ENCODE measurements at places on chromosomes 2 and 18. TPM values are rescaled to one million over a fixed set of nuclear protein-coding genes. Genes with fewer than 3 reads are reported as not detected.

The PLCL1 gene
- 4.4 TPM for total RNA-seq

The PARD3B gene
- 13.5 TPM for total RNA-seq

The CNDP1 gene
- not detected for total RNA-seq

The YES1 gene
- 255 TPM for total RNA-seq

The AQP12A gene
- not detected for total RNA-seq

The TEX44 gene
- not detected for total RNA-seq

The IL36RN gene
- total RNA-seq, result not detected

The LRRTM4 gene
- total RNA-seq, result not detected

The GPR55 gene
- not detected for total RNA-seq

The KIF1A gene
- total RNA-seq, result 0.07 TPM

The GAL3ST2 gene
- not detected for total RNA-seq

The GPR75 gene
- 1.8 TPM for total RNA-seq

The CCDC148 gene
- total RNA-seq, result not detected

The ARHGAP15 gene
- total RNA-seq, result not detected

The ALPP gene
- total RNA-seq, result not detected

The TLX2 gene
- not detected for total RNA-seq

The IL1R2 gene
- 0.13 TPM for total RNA-seq

The ZNF236 gene
- total RNA-seq, result 5.5 TPM

The WIPF1 gene
- total RNA-seq, result 4.8 TPM

The POTEI gene
- 0.07 TPM for total RNA-seq

The ZNF396 gene
- total RNA-seq, result 0.53 TPM

The DTNA gene
- 5.7 TPM for total RNA-seq

The ST8SIA5 gene
- not detected for total RNA-seq

The GALR1 gene
- not detected for total RNA-seq

The LBX2 gene
- total RNA-seq, result 2.4 TPM

The ZNF519 gene
- total RNA-seq, result 2.3 TPM

The SPRED2 gene
- 2.2 TPM for total RNA-seq

The CCDC178 gene
- not detected for total RNA-seq

Data from pulmonary artery endothelial cell (primary cell).